Activated CD4-positive, alpha-beta memory T cell treated with anti-CD3 and anti-CD28 coated beads, Interleukin-2, amount 10 ng/mL, durations not matched to agents 7 days and 5 days (primary cell): ENCODE measurements at places on chromosomes 11 and 22.

- no peak for DNase-seq
These were observed 4.2 kb upstream of the UVRAG start for GRCh38 chr11:75810637-75811390.

DNA sequence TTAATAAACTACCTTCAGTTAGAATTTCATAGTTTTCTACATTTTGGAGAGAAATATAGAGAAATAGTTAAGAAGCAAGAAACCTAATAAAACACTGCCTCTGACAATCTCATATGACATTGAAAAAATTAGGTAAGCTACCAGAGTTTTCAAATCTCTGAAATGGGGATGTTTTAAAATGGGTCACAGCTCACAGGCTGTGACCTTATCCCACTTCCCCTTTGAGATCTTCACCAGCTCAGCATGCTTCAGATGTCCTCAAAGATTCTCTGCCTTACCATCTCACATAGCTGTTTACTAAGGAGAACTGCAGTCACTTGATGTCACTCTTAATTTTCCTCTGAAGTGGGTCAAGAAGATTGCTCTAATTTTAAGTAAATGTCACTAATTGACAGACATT is 717.8 kb downstream of the JRKL start:
- DNase-seq = no peak

- DNase-seq = no peak
These were observed 22.3 kb upstream of the GLYATL2 start for GRCh38 chr11:58866788-58867187.

DNA sequence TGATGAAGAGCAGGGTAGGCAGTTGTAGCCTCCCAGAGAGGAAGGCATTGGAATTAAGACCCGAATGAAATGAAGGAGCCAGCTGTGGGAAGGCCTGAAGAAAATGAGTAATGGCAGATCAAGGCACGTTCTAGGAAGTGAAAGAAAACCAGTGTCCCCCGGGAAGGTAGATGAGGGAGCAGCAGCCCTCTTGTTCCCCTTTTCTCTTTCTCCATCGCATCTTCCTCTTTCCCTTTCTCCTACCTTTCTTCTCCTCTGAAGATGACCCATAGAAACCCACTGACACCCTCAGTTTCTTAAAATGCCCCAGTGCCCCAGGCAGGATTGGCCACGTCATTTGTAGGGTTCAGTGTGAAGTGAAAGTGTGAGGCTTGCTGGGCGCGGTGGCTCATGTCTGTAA is 172.6 kb upstream of the SEZ6L start:
- DNase-seq = no peak

DNA sequence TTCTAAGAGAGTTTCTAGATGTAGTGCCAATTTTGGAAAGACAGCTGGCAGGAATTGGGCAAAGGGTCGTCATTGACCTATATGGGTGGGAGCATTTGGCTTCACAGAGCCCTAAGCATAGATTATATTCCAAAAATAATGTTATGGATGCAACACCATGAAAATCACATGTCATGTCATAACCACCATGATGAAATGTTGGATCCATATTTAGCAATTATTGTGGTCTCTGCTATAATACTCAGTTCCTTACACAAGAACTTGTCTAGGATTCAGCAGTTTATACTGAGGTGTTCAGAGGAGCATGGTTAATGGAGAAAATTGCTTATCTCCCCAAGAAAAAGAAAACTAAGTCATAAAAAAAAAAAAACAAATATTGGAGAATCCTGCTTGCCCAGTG is 31.6 kb downstream of the NTM start:
- no peak for DNase-seq

DNA sequence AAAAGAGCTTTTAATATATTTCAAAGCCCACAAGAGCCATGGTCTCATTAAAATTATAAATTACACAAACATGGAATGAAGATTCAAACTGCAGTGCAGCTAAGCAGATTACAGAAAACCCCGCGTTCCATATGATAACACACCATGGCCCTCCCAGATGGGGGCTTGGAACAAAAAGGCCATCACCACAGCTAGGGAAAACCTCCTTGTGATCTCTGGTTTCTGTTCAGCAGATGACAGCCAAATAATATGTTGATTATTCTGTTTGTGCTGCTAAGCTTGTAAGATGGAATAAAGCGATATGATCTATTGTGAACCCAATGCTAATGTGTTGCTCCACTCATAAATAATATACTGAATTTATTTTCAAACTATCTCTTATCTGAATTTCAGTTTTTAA is 28.5 kb downstream of the IMMP1L start:
- DNase-seq = no peak

DNA sequence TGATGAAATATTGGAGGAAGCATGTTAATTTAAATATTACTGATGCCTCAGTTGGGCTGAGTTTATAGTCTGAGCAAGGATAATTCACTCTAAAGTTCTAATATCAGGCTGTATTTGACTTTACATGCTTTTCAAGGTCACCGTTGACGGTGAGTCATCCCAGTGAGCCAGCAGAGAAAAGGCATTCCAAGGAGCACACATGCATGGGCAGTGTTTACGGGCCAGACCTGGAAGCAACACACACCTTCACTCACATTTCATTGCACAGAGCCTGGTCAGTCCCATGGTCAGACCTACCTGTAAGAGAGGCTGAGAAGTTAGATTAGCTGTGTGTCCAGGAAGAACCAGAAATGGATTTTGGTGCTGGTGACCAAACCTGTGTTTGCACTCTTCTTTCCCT is 53.5 kb downstream of the COMMD9 start:
- DNase-seq = no peak

DNA sequence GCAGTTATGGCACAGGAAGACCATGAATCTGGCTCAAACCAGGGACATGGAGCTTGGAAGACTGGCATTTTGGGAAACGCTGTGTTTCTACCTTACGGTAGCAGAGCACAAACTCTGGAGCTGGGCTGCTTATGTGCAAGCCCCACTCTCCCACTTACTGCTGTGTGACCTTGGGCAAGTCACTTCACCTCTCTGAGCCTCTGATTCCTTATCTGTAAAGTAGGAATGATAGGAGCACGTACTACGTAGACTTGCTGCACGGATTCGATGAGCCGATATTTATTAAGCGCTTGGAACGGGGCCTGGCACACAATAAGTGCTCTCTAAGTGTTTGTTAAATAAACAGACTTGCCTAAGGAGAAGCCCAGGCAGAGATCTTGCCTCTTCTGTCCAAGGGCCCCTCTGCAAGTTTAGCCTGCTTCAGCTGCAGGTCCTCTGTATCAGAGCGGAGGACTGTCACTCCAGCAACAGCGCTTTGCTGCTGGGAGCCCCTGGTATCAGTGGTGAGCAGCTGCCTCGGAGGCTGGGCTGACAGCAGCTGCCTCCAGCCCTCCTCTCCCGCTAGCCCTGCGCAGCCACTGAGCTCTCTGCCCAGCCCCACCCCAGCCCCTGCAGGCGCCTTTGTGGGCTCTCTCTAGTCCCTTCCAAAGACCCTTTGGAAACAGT is 96.9 kb upstream of the ANO1 start:
- DNase-seq = no peak

DNA sequence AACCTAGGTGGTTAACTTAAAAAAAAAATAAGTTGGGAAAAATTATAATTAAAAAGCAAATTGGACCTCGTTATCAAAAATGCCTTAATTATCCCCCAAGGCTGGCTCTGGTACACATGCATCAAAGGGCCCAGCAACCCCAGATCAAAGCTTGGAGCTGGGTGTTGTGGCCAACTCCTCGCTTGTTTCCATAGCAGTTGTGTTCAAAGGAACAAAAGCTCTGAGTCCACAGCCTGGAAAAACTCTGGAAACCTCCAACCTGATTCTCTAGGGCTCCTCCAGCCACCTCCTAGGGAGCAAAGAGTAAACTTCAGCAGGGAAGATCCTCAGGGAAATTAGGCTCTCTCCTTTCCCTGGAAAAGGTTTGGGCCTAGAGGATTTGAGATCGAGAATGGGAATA is 149.4 kb downstream of the NXPE2 start:
- DNase-seq = no peak

DNA sequence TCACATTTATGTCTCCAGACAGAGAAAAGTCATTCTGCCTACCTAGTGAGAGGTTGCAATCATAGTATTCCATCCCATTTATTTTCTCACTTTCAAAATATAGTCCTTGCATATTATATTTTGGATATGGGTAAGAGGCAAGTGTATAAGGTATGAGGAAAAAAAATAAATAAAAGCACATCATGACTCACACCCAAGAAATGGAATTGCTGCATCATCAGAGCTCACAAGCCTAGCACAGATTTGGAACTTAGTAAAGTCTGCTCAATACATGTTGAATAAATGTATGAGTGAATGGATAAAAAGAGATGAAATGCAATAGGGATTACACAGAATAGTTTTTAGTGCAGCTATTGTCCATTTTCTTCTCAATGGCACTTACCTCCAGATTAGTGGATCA is 2.5 kb upstream of the OR51G1 start:
- no peak for DNase-seq

- DNase-seq = no peak
These were observed 2.8 kb upstream of the AIFM3 start for GRCh38 chr22:20964090-20964798.

GRCh38 chr11:95728094-95728493 is 61.5 kb downstream of the FAM76B start:
- DNase-seq = no peak

DNA sequence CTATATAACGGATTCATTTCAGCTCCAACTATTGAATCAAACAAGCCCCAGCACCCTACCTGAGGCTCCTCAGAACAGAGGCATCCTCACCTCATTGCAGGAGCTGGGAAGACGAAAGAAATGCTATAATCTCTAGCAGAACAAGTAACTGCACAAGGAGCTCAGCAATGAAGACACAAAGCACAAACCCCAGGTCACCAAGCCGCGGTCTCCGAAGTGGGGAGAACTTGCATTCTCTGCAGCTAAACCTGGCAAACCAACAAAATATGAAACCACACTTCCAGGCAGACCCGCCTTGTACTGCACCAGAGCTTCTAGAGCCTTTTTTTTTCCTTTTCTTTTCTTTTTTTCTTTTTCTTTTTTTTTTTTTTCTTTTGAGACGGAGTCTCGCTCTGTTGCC is 21.8 kb upstream of the CD5 start:
- peak; percentile 68 for DNase-seq

DNA sequence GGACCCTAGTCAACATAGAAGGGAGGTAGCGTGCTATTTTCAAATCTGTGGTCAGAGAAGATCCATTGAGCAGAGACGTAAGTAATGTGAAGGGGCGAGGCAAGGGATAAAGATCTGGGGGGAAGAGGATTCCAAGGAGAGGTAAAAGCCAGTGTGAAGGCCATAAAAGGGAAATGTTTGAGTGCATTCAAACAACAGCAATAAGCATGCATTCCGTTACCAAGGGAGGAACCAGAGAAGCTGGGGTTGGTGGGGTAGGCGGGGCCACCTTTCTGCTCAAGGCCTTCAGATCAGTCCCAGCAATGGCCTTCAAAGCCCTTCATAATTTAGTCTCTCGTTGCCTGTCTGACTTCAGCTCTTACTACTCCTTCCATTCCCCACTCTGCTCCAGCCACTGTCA is 18.4 kb upstream of the SMPD1 start:
- DNase-seq = no peak

DNA sequence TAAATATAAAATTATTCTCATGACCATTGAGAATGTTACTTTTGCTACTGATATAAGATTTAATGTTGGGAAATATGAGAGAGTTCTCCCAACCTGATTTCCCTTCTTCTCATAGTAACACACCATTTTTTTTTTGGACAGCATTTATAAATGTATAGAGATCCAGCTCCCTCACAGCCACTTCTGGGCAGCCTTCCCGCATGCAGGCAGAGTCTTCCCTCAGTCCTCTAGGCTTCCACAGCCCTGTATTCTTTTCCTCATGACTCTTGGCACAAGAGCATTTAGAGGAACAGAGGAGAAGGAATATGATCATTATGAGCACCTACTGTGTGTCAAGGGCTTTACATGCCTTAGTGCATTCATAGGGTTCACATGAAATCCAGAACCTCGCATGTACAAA is 9.0 kb downstream of the DTX4 start:
- DNase-seq = no peak

- no peak for DNase-seq
These were observed 5.4 kb upstream of the SORL1 start for GRCh38 chr11:121446752-121447156.

GRCh38 chr11:96827164-96827563 is 437.4 kb downstream of the JRKL start:
- DNase-seq = no peak
